Ovary (tissue), 10 donors: ENCODE measurements at places on chromosomes 13 and 19. TPM values are rescaled to one million over a fixed set of nuclear protein-coding genes. Genes with fewer than 3 reads are reported as not detected.
A peak's percentile ranks its signal among the peaks of the same experiment; 100 is the strongest.

Gene LGALS14
- not detected for polyA plus RNA-seq

Gene REEP6
- 9.7 TPM for polyA plus RNA-seq

Gene WASF3
- polyA plus RNA-seq, result 11.5 TPM

Gene IGFL2
- polyA plus RNA-seq, result not detected

Gene ARHGAP33
- 0.95 TPM for polyA plus RNA-seq

Gene COX6B2
- 0.10 TPM for polyA plus RNA-seq

Gene MISP
- polyA plus RNA-seq, result 0.12 TPM

Gene ZNF112
- polyA plus RNA-seq, result 4.2 TPM

Gene CYP4F2
- not detected for polyA plus RNA-seq

Gene MAMSTR
- polyA plus RNA-seq, result 3.7 TPM

Gene NCR1
- polyA plus RNA-seq, result not detected

Gene FLT1
- polyA plus RNA-seq, result 7.3 TPM

Gene FXYD1
- polyA plus RNA-seq, result 134 TPM

Gene FLT3LG
- polyA plus RNA-seq, result 3.9 TPM

Gene ZSCAN4
- 0.08 TPM for polyA plus RNA-seq

DNA sequence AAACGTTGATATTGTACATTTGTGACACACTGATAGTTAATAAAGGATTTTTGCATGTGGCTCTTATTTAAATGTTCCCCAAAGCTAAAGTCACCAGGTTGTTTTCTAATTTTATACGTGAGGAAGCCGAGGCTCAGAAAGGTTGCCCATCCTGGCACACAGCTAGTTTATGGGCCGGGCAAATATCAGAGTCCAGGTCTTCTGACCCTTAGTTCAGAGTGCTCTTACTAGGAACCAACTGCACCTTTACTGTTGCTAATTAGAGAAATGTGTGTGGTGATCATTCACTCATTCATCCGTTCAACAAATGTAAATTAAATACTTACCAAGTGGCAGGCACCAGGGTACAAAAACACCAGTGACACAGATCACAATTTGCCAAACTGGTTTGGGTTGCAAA, 46.3 kb upstream of the RGCC start:
- DNase-seq, result no peak

GRCh38 chr13:47796816-47797215, 204.3 kb downstream of the SUCLA2 start:
- DNase-seq, result no peak

- peak; percentile 43 for DNase-seq
Observed at GRCh38 chr13:41614671-41615527, 157.5 kb downstream of the RGCC start.

GRCh38 chr19:43778651-43779050, 2.1 kb downstream of the KCNN4 start:
- DNase-seq, result no peak

GRCh38 chr19:45931055-45931454, 16.5 kb upstream of the NANOS2 start:
- DNase-seq, result no peak

GRCh38 chr13:48954081-48954480, 21.6 kb upstream of the FNDC3A start:
- DNase-seq, result no peak

- peak; percentile 87 for DNase-seq
Observed at GRCh38 chr19:55486971-55487923, 989 bp upstream of the SSC5D start.

DNA sequence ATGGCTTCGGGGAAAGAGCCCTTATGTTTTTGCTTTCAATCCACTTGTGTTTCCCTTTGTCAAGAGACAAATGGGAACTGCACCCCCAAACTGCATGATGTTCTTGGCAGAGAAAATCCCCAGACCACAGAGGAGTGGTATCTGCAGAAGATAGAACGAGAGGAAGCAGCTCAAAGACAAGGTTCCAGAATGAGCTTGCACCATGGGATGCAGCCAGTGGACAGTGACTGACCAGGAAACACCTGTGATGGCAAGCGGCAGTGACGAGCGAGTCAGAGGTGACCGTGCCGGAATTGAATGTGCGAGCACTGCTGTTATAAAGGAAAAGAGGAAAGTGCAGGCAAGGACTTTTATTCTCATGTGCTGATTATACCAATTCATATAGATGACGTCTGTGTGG, 46.3 kb downstream of the IRS2 start:
- no peak for DNase-seq

- DNase-seq, result no peak
Observed at GRCh38 chr19:30160426-30160825, 211.8 kb upstream of the ZNF536 start.

DNA sequence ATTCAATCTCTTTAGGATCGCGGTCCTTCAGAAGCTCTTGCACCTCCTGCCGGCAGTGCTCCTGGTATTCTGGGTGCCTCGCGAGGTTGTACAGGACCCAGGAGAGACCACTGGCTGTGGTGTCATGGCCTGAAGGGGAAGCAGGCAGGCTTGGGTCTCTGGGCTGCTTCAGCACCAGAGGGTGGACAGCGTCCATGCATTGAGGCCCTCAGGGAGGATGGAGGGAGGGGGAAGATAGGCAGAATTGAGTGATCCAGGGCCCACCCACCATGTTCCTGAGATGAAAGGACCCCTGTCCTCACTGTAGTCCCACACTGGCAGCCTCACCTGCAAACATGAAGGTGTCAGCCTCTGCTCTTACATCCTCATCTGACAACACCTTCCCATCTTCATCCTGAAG, 17.9 kb upstream of the OR10H5 start:
- DNase-seq, result no peak

DNA sequence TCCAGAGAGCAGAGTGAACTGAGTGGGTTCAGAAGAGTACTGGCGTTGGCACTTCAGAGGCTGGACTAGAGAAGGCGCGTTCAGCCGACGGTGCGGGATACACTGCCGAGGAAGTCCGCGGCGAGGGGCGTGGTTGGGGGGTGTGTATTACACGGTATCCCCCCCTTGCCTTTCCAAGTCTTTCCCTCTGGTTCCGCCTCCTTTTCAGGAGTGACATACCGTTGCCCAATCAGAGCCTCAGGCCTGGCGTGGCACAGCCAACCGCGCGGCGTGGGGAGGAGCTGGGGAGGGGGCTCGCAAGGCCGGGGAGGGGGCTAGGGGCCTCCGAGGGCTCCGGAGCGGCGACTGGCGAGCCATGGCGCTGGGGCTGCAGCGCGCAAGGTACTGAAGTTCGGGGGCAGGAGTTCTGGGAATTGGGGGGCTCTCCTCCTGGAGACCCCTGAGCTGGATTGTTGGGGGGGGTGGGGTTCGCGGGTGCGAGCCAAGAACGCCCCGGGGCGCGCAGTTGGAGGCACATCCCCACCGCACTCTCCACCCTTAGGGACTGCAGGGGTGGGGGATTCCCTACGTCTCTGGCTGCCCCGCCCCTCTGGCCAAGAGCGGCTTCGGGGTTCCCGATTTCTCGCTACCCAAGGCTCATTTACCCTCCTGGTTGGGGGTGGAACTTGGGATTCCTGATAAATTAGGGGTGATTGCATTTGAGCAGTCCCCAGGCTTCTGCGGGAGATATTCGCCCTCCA, at the start of gene HIF3A:
Gene HIF3A, plus strand, starts transcription at position 321 of the 740 bp plus-strand sequence. Its CDS starts 35 bp downstream, at position 356.
- DNase-seq, result peak; percentile 89

DNA sequence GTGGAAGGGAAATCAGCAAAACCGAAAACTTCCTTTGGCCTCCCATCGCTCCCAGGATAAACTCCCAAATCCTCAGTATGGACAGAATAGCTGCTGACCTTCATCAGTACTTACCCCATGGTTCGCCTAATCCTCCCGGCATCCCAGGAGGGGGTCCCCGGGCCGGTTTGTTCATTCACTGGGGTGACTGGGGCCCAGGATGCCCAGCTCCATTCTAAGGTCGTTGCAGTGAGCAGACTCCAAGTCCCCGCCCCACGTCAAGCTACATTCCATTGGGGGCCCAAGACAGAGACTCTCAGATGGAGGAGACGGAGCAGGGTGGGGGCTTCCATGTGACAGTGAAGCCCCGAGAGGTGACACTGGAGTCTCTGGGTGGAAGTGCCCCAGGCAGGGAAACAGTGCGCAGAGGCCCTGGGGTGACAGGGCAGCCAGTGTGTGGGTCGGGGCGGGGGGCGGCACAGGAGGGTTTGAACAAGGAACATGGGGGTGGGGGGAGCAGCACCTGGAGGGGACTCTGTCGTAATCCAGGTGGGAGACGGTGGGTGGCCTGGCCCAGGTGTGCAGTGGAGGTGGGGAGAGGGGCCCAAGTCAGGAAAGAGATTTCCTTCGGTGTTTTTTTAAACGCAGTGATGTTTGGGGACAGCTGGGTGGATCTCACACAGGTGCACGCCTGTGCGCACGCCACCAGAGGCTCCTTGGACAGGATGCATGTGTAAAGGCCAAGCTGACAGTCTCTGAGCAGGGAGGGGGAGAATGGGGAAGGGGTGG, 5.1 kb downstream of the SSBP4 start:
- peak; percentile 39 for DNase-seq

DNA sequence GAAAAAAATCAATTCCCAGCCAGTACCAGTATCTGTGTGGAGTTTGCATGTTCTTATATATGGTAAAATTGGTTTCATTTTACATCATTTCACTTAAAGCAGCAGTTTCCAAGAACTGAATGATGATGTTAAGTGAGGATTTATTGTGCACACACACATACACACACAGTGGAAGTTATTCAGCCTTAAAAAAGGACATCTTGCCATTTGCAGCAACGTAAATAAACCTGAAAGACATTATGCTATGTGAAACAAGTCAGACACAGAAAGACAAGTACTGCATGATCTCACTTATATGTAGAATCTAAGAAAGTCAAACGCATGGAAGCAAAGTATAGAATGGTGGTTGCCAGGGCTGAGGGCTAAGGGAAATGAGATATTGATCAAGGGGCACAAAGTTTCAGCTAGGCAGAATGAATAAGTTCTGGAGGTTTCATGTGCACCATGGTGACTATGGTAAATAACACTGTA, 5.3 kb downstream of the SIGLECL1 start:
- no peak for DNase-seq

- no peak for DNase-seq
Observed at GRCh38 chr13:60016229-60016628, 147.5 kb downstream of the DIAPH3 start.

GRCh38 chr13:42247883-42248282, 24.1 kb upstream of the AKAP11 start:
- no peak for DNase-seq

DNA sequence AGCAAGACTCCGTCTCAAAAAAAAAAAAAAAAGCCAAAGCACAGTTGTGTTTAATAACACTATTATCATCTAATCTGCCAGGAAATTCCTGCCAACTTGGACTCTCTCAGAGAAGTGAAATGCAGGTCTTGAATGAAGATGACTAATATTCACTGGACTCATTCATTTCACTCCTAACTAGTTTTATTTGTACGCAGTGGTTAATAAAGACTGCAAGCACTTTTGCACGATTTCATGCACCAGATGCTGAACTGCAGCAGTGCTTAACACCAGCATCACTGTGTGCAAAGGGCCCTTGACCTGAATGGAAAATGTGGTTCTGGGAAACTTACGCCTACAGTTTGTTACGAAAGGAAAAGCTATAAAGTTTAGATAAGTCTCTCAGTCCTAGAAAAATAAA, 63.3 kb downstream of the DHRS12 start:
- DNase-seq, result no peak

- no peak for DNase-seq
Observed at GRCh38 chr13:102700088-102701031, 5.5 kb upstream of the METTL21C start.

GRCh38 chr19:34678421-34678820, 943 bp downstream of the ZNF302 start:
- no peak for DNase-seq

GRCh38 chr19:54570316-54570715, 3.3 kb upstream of the LILRA2 start:
- no peak for DNase-seq

DNA sequence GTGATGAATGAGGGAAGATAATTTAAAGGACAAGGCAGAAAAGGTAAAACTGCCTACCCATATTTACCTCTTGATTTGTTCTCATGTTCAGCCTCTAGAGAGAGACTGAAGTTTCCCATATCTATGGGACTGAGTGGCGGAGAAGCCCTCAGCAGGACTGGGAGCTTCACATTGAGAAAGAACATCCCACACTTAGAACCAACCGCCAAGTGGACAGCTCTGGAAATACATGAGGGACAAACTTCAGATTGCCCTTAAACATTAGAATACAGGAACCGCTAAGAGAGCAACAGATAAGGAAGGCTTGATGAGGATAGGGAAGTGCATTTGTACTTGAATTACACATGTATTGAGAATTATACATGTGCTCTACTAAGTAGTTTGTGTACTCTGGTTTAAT, 316.0 kb upstream of the MIR17HG start:
- no peak for DNase-seq

GRCh38 chr19:19662344-19662743, 1.1 kb downstream of the ATP13A1 start:
- DNase-seq, result no peak

DNA sequence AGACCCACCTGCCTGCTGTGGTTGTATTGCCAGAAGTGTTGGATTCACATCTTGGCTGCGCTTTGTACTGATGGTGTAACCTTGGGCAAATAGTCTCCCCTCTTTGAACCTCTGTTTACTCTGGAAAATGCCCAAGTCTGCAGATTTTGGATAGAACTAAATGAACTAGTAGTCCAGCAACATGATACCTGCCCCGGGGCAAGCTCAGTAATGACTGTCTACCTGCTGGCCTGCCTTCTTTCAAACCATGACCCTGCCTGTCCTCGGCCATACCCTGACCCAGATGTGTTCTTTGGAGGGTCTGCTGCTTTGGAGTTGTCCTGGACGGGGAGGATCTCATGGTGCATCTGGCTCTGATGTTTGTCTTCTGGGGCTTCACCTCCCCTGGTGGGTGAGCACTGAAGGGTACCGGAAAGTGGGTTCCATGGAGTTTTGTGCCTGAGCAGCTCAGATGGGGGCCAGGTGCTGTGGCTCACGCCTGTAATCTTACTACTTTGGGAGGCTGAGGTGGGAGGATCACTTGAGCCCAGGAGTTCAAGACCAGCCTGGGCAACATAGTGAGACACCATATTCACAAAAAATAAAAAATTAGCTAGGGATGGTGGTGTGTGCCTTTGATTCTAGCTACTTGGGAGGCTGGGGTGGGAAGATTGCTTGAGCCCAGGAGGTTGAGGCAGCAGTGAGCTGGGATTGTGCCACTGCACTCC, 59.5 kb downstream of the TNFRSF19 start:
- no peak for DNase-seq

GRCh38 chr13:23570921-23571315, 706 bp downstream of the TNFRSF19 start:
- DNase-seq, result no peak

DNA sequence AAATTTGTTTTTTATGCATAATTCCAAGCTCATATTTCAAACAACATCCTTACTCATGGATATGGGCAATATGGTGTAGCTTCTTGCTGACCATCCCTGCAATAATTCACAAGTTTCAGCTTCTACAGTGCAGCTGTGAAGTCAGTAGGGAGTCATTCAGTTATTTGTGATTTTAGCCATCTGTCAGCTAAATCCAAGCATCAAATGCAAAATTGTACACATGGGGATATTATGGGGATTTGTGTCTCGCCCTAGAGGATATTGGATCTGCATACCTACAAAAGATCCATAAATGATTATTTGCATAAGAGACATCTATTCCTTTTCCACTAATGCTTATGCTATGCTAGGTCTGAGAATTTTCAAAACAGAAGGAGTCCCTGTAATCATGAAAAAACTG, 217.9 kb upstream of the SLITRK5 start:
- no peak for DNase-seq

GRCh38 chr19:17796838-17797423, 2.0 kb downstream of the B3GNT3 start:
- DNase-seq, result no peak
